ENCODE measurements at places on chromosomes 13 and 19.
A peak's percentile ranks its signal among the peaks of the same experiment; 100 is the strongest.

DNA sequence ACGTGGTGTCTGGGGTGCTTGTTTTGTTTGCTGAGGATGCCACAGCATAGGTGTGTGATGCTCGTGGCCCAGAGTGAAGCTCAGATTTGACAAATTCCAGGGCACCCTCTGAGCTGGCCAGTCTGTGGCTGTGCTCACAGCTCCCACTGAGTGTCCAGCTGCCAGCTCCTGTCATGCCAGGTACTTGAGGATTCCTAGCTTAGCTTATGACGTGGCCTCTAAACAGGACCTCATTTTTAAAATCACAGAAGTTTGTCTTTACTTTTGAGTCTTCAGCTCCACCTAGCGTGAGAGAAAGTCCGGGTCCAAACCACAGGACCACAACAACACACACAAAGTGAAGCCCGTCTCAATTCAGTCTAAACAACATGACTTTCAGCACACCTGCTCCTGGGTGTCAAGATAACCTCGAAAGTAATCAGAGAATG lies 117.3 kb downstream of the RAB20 start:
- no peak for DNase-seq

GRCh38 chr13:114134111-114134943 lies 1.9 kb upstream of the RASA3 start:
- no peak for DNase-seq

GRCh38 chr19:3508771-3509535 lies 2.8 kb downstream of the FZR1 start:
- DNase-seq, result no peak

GRCh38 chr13:108326309-108326708 lies 56.8 kb downstream of the TNFSF13B start:
- no peak for DNase-seq

DNA sequence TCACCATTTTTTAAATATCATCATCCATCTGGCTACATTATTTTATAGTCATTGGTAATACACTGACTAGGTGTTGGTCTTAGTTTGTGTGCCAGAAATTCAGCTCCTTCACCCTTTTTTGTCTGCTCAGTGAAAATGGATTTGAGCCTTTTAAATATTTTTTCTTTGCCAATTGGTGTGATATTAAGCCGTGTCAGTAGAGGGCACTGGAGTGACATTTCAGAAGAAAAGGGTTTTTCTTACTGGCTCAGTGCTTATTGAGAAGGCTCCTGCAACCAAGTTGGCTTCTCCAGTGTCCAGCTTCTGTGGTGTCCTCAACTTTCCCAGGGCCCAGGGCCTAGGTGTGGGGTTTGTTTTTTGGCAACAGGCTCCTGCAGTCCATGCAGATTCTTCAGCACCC lies 546.6 kb downstream of the DACH1 start:
- DNase-seq, result no peak

DNA sequence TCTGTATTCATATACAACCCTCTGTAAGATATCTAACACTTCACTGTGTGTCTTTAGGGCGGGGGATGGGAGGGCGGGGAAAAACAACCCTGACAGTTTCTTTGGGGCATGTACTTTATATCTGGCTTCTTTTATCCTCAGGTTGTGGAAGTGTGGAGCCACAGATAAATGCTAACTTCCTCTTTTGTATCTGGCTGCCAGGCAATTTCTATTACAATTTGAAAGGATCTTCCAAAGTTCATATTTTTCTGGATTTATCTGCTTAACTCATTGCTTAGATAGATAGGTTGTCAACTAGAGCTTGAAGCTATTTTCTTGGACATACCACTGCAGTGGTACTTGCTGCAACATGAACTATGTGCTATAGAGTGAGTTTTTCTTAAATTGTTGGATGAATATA lies 393.0 kb downstream of the LMO7 start:
- DNase-seq, result no peak

DNA sequence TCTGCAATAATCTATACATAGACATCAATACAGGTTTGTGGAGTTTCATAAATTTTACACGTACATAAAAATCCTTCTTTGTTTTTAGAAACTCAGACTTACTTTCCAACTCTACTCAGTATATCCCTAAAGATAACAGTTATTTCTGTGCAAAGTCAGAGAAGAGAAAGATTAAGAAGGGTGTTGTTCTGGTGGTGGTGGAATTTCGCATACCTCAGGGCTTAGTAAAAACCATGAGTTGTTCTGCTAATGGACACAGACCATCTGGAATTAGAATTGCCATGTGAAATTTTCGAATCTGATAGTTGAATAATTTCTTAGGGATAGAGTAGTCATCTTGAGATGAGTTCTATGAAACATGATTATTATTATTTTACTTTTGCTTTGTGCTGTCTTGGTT lies 102.7 kb downstream of the ZAR1L start:
- DNase-seq, result no peak

DNA sequence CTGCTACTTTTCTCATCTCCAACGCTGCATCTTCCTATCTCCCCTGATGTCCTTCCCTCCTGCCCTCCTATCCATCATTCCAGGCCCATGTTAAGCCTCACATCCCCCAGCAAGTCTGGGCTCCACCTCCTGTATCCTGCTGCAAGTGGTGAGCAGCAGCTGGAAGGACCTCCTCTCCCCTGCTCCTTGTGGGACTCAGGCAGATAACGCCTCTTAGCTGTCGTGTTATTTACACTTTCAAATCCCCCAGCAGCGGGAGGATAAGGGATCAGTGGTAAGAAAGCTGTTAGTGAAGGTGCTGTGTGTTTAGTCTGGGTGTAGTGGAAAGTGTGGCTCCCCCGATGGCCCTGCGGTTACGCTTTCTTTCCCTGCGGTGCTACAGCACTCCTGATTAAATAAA lies 211.9 kb downstream of the ZNF536 start:
- no peak for DNase-seq

DNA sequence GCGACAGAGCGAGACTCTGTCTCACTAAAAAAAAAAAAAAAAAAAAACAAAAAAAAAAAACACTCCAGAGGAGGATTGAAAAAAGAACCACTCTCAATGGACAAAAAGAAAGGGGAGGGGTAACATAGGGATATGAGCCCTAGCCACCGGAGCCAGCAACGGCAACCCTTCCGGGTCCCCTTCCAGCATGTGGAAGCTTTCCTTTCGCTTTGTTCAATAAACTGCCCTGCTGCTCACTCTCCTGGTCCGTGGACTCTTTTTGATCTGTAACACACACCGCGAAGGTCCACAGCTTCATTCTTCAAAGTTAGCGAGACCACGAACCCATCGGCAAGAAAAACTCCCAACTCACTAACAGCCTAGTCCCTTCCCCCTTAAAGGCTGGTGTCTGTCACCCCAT lies 1.0 kb upstream of the REX1BD start:
- DNase-seq, result no peak

- no peak for DNase-seq
Observed at GRCh38 chr19:6032381-6032780, 54.4 kb upstream of the RANBP3 start.

- peak; percentile 69 for DNase-seq
Observed at GRCh38 chr13:21069561-21070004, 8.2 kb upstream of the LATS2 start.

GRCh38 chr13:30418075-30418716 lies 4.1 kb upstream of the UBE2L5 start:
- DNase-seq, result no peak

GRCh38 chr13:27004866-27005265 lies 166.7 kb downstream of the USP12 start:
- DNase-seq, result no peak

GRCh38 chr19:18491995-18492953 lies 29.6 kb downstream of the ELL start:
- no peak for DNase-seq

- no peak for DNase-seq
Observed at GRCh38 chr13:36709136-36709890, 35.5 kb downstream of the SERTM1 start.

- DNase-seq, result no peak
Observed at GRCh38 chr13:27186295-27186694, 14.7 kb upstream of the USP12 start.

GRCh38 chr13:64688893-64689677 lies 2541.1 kb downstream of the PCDH9 start:
- DNase-seq, result no peak

GRCh38 chr13:85174291-85174690 lies 624.9 kb downstream of the SLITRK6 start:
- no peak for DNase-seq

GRCh38 chr13:60165391-60166099 lies 1.8 kb upstream of the DIAPH3 start:
- no peak for DNase-seq

DNA sequence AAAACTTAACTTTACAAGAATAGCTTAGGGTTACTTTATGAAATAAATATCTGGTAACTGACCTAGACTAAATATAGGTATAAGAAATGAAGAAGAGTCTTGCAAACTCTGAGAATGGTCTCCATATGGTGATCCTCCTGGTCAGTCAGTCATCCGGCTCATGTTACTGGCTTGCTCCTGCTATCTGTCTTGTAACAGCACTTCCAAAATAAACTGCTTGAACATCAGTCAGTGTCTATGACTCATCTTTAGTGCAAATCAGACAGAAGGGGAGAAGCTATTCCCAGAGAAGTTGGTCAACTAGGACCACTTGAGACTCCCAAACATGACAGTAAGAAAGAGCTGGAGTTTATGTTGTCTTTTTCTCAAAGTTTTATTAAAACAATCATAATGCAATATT lies 1550.9 kb downstream of the PCDH9 start:
- peak; percentile 2 for DNase-seq

DNA sequence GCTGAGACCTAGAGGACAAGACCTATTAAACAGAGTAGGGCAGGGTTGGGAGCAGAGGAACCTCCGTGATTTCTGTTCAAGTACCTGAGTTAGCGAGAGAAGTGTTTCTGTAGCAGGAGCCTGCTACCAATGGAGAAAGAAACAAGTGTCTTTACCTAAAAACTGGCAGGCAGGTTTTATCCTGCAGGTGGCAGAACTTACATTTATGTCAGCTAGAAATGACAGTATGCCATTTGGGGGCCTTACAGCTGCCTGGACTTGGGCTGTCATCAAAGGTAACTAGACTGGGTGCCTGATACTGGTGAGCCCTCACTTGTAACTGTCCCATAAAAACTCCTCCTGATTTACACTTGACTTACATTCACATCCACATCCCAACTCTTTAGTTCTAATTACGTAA lies 185.3 kb upstream of the MIR17HG start:
- no peak for DNase-seq

DNA sequence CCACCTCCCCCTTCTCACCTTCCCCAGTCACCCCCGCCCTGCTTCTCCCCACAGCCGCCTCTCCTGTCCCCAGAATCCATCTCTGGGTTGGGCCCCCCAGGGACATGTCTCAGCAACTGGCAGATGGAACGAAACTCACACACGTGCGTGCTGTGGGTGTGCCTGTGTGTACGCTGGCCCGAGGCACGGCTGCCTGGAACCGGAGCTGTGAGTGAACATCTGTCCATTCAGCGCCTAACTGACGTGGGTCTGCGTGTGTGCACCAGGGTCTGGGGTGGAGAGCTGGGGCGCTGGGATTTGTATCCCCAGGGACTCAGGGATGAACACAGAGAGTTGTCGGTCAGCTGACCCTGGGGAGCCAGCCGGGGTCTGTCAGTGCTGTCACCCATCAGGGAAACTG lies 752 bp upstream of the HAS1 start:
- no peak for DNase-seq

GRCh38 chr19:1942078-1942933 lies 1.3 kb downstream of the CSNK1G2 start:
- DNase-seq, result no peak

GRCh38 chr13:48531416-48532255 lies 1.2 kb downstream of the RCBTB2 start:
- DNase-seq, result no peak

DNA sequence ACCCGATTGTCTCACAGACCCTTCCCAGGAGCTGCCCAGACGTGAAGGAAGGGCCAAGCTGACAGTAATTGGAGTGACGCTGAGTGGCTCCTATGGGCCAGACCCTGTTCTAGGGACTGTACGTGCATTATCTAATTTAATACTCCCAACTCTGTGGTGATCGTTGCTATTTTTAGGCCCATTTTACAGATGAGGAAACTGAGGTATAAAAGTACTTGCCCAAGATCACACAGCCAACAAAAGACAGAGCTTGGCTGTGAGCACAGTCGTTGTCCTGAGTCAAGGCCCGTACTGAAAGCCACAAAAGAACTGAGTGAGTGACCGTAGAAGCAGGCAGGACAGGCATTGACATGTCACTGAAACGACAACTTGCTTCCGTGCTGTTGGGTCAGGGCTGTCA lies 74.7 kb downstream of the ERICH6B start:
- no peak for DNase-seq

DNA sequence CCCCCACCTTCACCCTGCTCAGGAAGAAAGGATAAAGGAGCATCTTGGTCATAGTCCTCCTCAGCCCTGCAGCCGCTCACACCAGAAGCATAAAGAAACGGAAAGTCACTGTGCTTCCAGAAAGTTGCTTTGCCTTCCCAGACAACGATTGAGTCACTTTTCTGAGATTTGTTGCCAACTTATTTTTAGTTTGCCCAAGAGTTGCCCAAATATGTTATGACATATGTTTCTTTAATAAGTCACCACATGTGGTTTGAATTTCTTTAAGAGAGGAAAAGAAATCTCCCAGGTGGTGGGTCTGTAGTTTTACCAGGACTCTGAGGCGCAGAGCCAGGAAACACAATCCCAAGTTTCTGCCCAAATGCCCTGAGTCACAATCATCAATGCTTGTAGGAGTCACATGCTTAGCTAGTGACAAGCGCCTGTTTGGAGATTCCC lies 63.4 kb upstream of the LRCH1 start:
- DNase-seq, result peak; percentile 10

- no peak for DNase-seq
Observed at GRCh38 chr19:4580021-4580901, 20.8 kb upstream of the SEMA6B start.

DNA sequence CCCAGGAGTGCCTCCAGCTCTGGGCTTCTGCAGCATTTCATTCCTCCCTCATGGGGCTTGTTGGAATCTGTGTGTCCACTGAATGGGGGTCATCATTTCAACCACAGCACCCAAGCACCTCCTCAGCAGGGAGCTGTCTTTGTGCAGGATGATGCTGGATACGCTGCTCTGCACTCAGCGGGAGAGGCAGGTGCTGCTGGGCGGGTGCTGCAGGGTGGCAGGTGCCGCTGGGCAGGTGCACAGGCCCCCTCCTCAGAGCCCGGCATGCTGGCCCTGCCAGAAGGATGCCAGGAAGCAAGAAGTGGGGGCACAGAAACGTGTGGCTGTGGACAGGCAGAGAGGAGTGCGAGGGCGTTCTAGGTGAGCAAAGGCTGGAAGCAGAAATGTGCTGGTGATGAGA lies 121.8 kb upstream of the VSTM2B start:
- no peak for DNase-seq

DNA sequence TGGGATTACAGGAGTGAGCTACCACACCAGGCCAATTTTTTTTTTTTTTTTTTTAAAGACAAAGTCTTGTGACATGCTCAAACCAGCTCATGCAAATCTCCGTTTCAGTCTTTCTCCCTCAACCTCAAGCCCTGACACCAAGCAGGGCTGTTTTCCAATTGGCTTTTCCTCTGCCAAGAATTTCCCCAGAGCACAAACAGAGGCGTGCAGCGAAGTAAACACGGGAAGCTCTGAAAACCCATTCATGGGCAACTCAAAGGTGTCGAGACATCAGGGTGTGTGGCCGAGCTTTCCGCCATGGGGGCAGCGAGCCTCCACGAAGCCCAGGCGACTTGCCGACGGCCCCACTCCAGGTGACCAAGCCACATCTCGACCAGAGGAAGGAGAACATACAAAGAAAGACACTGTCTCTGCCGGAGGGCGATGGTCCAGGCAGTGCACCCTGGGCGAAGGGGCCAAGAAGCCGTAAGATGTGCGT lies 70.0 kb downstream of the INSR start:
- no peak for DNase-seq

- no peak for DNase-seq
Observed at GRCh38 chr19:15170345-15170744, 30.4 kb downstream of the NOTCH3 start.

- DNase-seq, result no peak
Observed at GRCh38 chr19:1101337-1101698, 2.5 kb upstream of the GPX4 start.
